ENCODE measurements at places on chromosomes 12 and 14. TPM values are rescaled to one million over a fixed set of nuclear protein-coding genes. Genes with fewer than 3 reads are reported as not detected.
A peak's percentile ranks its signal among the peaks of the same experiment; 100 is the strongest.

Gene GPR84
- not detected for total RNA-seq

- peaks cover 47% of the 10 kb centered on the region for H3K4me1 ChIP-seq
- peak overlapping the region; percentile 92 for H3K27ac ChIP-seq
- H3K4me3 ChIP-seq = peak overlapping the region; percentile 98
- H3K36me3 ChIP-seq = peaks cover 15% of the 10 kb centered on the region
These were observed 496 bp upstream of the ISCU start for GRCh38 chr12:108561852-108562347.

- no peaks in the 10 kb centered on the region for H3K27me3 ChIP-seq
- no peak for DNase-seq
- no peak overlapping the region for H3K4me3 ChIP-seq
- H3K27ac ChIP-seq = no peak overlapping the region
These were observed 172.4 kb upstream of the NTF3 start for GRCh38 chr12:5259523-5259922.

DNA sequence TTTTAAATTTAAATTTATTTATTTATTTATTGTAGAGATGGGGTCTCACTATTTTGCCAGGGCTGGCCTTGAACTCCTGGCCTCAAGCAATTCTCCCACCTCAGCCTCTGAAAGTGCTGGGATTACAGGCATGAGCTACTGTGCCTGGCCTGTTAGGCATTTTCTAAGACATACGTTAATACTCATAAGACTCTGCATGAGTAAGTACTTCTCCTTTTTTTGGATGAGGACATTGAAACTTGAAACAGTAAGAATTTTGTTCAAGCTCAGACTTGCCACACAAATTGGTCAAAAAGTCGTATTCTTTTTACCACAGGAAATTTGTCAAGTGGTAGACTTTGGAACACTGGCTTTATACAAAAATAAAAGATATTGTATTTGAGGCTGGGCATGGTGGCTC lies 187.4 kb upstream of the RASSF8 start:
- H3K4me1 ChIP-seq = no peaks in the 10 kb centered on the region
- no peak overlapping the region for H3K4me3 ChIP-seq
- no peaks in the 10 kb centered on the region for H3K36me3 ChIP-seq
- no peak for DNase-seq
- no peak overlapping the region for H3K27ac ChIP-seq
- H3K27me3 ChIP-seq = no peaks in the 10 kb centered on the region

GRCh38 chr14:60151715-60152114 lies 13.5 kb downstream of the DHRS7 start:
- peak; percentile 73 for DNase-seq
- no peaks in the 10 kb centered on the region for H3K27me3 ChIP-seq
- peaks cover 12% of the 10 kb centered on the region for H3K4me1 ChIP-seq
- H3K27ac ChIP-seq = peak overlapping the region; percentile 50
- no peaks in the 10 kb centered on the region for H3K36me3 ChIP-seq

DNA sequence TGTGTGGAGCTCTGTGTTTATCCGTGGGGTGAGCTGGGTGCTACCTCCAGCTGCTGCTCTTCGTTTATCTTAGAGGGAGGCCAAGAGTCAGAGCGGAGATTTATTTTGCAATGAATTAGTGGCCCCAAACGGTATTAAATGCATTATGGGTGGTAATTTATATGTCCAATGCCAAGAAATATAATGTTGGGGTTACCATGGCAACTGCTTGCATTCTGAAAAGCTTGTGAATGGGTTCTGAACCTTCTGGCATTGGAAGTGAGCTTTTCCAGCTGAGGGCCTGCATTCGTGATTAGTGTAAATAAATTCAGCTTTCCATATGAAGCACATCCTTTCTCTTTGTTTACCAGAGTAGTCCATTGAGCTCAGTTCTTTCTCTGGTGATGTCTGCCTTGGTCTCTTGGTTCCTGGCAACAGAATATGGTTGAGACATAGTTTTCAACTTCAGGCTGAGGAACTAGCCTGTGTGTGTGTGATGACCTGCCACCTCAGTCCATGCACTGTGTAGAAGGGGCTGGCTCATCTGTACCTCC lies 51.8 kb downstream of the TRAF3 start:
- H3K27ac ChIP-seq = no peak overlapping the region
- H3K36me3 ChIP-seq = peaks cover 42% of the 10 kb centered on the region
- no peaks in the 10 kb centered on the region for H3K27me3 ChIP-seq
- DNase-seq = no peak

- no peaks in the 10 kb centered on the region for H3K4me1 ChIP-seq
- DNase-seq = no peak
- H3K4me3 ChIP-seq = no peak overlapping the region
- H3K27ac ChIP-seq = no peak overlapping the region
These were observed 97.0 kb downstream of the CMKLR1 start for GRCh38 chr12:108241986-108242703.

- no peak overlapping the region for H3K4me3 ChIP-seq
- H3K4me1 ChIP-seq = no peaks in the 10 kb centered on the region
- no peak overlapping the region for H3K27ac ChIP-seq
- no peaks in the 10 kb centered on the region for H3K36me3 ChIP-seq
- peaks cover 10% of the 10 kb centered on the region for H3K27me3 ChIP-seq
- no peak for DNase-seq
These were observed 177.6 kb downstream of the SNAPC1 start for GRCh38 chr14:61939776-61940175.

- H3K4me3 ChIP-seq = no peak overlapping the region
- H3K4me1 ChIP-seq = no peaks in the 10 kb centered on the region
- DNase-seq = no peak
- no peak overlapping the region for H3K27ac ChIP-seq
- no peaks in the 10 kb centered on the region for H3K27me3 ChIP-seq
These were observed 137.6 kb upstream of the PPFIA2 start for GRCh38 chr12:81896771-81897170.

DNA sequence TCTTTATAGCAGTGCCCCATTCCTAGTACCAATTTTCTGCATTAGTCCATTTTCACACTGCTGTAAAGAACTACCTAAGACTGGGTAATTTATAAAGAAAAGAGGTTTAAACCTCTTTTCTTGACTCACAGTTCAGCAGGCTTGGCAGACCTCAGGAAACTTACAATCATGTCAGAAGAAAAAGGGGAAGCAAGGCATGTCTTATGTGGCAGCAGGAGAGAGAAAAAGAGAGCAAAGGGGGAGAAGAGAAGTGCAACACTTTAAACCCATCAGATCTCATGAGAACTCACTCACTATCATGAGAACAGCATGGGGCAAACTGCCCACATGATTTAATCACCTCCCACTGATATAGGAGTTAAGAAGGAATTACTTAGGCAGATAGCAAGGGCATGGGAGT lies 101.6 kb upstream of the PLEKHG7 start:
- no peak overlapping the region for H3K27ac ChIP-seq
- no peaks in the 10 kb centered on the region for H3K27me3 ChIP-seq
- H3K4me3 ChIP-seq = no peak overlapping the region
- H3K36me3 ChIP-seq = no peaks in the 10 kb centered on the region

DNA sequence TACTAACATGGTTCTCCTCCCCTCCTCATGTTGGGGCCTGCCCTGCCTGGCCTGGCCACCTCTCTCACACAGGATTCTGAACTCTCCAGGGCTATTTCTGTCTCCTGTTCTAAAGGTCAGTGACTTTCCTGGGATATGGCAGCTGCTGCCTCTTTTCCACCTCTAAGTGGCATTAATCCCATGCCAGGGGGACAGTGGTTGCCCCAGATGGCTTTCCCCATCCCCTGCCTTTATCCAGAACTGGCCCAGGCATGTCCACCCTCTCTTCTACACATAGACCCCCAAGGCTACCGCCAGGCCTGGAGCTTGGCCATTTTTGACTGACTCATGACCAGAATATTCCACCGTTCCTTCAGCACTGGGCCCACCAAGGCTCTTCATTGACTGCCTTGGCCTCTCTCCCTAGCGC lies 90.4 kb downstream of the IRF2BPL start:
- H3K4me1 ChIP-seq = no peaks in the 10 kb centered on the region
- no peaks in the 10 kb centered on the region for H3K36me3 ChIP-seq
- H3K27ac ChIP-seq = no peak overlapping the region
